ENCODE measurements at places on chromosomes 1 and 21.

GRCh38 chr1:53367503-53368313, 39.8 kb upstream of the LRP8 start:
- no peak for DNase-seq

DNA sequence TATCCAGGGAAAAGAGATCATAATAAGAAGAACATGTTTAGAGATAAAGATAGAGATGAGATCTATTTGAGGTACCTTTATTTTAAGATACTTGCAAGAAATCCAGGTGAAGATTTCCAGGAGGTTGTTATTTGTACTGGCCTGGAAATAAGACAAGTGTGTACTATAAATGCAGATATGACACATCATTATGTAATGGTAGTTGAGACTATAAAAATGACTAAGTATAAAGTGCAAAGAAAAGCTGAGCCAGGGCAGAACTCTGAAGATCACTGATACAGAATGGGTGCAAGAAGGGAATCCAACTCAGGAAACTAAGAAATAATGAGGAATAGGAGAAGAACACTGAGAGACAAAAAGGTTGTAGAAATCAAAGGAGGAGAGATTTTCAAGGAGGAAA, 378.2 kb upstream of the PBX1 start:
- DNase-seq = no peak

DNA sequence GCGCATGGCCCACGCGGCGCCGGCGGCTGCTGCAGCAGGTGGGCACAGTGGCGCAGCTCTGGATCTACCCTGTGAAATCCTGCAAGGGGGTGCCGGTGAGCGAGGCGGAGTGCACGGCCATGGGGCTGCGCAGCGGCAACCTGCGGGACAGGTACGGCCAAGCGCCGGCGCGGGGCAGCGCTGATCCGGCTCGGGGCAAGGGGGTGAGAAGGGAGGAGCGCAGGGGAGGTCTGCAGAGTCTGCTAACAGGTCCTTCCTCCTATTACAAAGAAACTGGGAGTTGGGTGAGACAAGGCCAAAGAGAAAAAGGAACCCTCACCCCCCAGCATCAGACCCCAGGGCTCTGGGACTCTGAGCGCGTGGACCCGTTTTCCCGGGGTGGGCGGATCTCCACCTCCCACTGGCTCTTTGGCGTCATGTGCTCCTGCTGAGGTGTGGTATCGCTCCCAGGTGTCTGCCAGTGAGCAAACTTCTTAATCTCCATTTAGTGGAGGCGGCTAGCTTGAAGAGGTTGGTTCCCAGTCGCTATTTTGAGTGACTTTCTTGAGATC, 431 bp downstream of the MTARC1 start:
- DNase-seq = no peak

GRCh38 chr1:69139007-69139406, 428.7 kb upstream of the LRRC7 start:
- DNase-seq = no peak

DNA sequence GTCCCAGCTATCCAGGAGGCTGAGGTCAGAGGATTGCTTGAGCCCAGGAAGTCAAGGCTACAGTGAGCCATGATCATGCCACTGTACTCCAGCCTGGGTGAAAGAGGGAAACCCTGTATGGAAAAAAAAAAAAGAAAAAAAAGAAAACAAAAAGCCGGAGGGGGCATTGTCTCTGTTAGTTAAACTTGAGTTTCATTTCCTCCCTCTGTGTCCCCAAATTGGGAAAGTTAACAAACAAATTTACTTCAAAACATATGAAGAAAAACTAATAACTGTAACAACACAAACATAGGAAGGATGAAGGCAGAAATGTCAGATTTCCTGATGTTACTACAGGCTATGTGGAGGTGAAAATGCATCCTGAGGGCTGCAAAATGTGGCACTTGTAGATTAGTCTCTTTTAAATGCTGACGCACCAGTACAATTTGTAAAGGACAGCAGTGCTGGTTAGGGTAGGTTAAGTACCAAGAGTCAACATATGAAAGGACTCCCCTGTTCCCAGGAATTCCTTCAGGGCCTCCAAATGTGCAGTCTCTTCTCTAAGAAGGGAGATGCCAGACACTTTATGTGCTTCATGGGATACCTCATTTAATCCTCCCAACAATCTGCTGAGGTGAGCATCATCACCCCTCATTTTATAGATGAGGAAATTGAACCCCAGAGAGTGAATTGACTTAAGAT, 52.9 kb downstream of the DEGS1 start:
- no peak for DNase-seq

GRCh38 chr1:157115429-157115838, 15.8 kb upstream of the ETV3L start:
- no peak for DNase-seq

DNA sequence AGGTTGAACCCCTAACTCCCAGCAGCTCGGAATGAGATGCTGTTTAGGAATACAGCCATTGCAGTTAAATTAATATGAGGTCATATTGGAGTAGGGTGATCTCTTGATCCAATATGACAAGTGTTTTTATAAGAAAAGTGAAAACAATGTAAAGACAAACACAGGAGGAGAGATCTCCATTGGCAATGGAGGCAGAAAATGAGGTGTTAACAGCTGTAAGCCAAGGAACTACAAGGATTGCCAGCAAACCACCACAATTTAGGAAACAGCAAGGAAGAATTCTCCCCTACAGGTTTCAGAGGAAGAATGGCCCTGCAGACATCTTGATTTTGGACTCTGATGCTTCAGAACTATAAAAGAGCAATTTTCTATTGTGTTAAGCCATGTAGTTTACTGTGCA, 774.3 kb downstream of the MRPL39 start:
- DNase-seq = no peak
